CD4-positive, alpha-beta T cell treated with Interleukin-15 for 1 hour (primary cell): ENCODE measurements at places on chromosomes 7 and 10.

GRCh38 chr7:140581411-140581810, 59.2 kb downstream of the DENND2A start:
- no peak for DNase-seq

- no peak for DNase-seq
Measured at GRCh38 chr10:132544744-132545658, 7.4 kb downstream of the INPP5A start.

- DNase-seq = no peak
Measured at GRCh38 chr7:132404261-132404660, 172.0 kb downstream of the PLXNA4 start.

DNA sequence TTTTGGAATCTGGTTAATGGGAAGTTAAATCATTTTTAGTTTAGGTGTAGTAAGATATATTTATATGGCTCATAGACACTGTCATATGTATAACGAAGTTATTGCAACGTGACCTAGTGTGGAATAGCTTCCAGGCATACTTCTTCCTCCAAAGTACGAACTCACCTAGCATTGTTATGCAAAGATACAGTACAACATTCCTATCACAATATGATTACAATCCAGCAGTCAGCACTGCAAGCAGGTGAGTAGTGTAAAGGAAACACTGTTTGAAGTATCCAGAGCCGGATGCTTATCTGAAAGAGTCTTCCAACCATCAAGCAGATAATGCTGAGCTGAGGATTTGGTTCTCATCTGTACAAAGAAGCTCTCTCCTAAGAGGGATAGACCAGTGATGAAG, 754.4 kb upstream of the IGFBP3 start:
- DNase-seq = no peak

DNA sequence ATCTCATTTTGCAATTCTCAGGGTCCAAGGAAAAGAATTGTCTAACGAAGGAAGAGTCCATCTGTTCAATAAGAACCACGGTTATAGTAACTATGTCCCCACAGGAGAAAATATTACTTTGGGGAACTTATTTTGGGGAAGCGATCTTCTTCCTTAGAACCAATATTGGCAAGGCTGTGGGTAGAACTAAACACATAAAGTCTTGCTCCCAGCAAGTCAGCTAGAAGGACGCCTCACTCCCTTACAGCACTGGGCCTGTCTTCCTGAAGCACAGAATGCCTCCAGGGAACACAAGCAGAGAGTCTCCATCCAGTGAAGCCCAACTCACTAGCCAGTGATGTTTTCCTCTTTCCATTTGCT, 30.2 kb downstream of the C10orf71 start:
- no peak for DNase-seq

- no peak for DNase-seq
Measured at GRCh38 chr10:6788231-6788630, 208.2 kb upstream of the PRKCQ start.

GRCh38 chr7:133061357-133061756, 20.5 kb downstream of the CHCHD3 start:
- DNase-seq = no peak

DNA sequence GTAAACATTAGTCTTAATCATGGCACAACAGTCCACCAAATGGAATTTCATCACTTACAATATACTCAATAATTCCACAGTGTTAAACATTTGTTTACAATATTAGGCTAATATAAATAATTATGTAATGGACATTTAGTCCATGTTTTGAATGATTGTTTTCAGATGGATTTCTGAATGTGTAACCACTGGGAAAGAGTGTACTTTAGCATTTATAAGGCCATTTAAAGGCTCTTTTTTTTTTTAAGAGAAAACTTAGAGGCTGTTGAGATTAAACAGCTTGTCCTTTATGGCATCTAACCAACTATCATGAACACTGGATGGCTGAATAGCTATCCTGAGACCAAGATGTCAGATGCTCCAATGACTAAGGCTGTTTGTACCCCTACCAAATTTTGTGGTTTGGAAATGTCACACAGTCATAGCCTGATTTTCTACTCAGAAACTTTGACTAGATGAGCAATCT, 248.3 kb upstream of the GLI3 start:
- no peak for DNase-seq

DNA sequence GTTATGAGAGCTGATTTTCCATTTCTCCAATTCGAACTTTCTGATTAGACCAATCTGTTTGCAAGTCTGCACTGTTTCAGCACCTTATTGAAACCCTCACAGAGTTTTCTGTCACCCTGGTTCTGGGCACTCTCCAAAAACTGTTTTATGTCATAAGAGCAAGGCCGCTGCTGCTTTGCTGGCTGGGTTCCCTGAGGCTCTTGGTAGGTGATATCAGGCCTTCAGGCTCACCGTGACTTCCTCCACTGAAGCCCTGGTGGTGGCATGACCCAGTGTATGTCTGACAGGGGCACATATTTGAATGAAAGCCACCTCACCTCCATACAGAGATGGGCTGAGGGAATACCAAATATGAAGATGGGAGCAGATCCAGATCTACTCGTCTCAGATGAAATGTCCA, 8.3 kb downstream of the RABGEF1 start:
- no peak for DNase-seq

- DNase-seq = no peak
Measured at GRCh38 chr10:76778914-76779795, 858.5 kb downstream of the KCNMA1 start.

GRCh38 chr7:66913118-66914037, 7.6 kb upstream of the TMEM248 start:
- no peak for DNase-seq

- DNase-seq = no peak
Measured at GRCh38 chr7:94710256-94710655, 54.3 kb upstream of the SGCE start.

DNA sequence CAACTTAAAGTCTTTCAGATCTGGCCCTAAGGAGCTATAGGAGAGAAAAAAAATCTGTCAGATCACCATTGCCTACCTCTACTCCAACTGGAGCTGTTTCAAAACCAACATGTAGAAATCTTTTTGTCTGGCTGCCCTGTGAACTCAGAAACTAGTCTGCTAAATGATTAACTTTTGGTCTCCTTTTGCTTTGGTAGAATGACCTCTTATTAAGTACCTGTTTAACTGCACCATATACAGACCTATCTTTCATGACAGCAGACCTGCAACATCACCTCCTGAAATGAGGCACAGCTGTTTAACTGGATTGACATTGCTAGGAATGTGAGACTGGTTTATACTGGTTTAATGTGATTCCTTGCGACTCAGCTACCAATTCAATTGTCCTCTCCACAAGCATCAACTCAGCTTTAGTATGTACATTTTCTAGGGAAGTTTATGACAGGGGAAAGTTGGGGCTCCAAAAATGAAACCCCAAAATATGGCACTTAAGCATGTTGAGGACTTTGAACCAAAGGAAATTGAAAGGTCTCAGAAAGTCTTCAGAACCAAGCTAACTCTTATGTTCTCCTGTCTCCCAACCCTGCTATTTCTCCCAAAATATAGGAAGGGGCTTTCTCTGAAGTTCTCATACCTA, 1.8 kb downstream of the CYP3A43 start:
- DNase-seq = no peak

GRCh38 chr7:24466168-24466768, 107.0 kb upstream of the PALS2 start:
- no peak for DNase-seq

GRCh38 chr10:103816431-103816830, 38.9 kb downstream of the SH3PXD2A start:
- no peak for DNase-seq

GRCh38 chr7:157674027-157674714, 337.4 kb downstream of the DNAJB6 start:
- DNase-seq = no peak

- DNase-seq = no peak
Measured at GRCh38 chr10:59674215-59674836, 35.3 kb downstream of the SLC16A9 start.

DNA sequence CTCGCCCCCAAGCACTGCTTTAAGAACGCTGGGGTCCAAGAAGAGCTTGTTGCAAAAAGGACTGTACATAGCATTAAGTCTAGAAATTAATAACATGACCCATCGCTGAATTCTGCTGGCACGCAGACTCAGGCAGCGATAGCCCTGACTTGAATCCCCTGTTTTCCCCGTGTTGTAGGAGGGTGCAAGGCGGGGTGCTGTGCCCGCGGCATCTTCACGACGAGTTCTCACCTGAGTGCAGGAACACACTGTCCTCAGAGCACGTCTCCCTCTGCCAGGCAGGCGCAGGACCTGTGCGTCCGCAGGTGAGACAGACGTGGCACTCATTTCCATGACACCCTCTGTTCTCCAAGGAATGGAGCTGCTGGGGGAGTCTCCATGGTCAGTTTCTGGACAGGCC, 243.2 kb downstream of the TCERG1L start:
- no peak for DNase-seq

DNA sequence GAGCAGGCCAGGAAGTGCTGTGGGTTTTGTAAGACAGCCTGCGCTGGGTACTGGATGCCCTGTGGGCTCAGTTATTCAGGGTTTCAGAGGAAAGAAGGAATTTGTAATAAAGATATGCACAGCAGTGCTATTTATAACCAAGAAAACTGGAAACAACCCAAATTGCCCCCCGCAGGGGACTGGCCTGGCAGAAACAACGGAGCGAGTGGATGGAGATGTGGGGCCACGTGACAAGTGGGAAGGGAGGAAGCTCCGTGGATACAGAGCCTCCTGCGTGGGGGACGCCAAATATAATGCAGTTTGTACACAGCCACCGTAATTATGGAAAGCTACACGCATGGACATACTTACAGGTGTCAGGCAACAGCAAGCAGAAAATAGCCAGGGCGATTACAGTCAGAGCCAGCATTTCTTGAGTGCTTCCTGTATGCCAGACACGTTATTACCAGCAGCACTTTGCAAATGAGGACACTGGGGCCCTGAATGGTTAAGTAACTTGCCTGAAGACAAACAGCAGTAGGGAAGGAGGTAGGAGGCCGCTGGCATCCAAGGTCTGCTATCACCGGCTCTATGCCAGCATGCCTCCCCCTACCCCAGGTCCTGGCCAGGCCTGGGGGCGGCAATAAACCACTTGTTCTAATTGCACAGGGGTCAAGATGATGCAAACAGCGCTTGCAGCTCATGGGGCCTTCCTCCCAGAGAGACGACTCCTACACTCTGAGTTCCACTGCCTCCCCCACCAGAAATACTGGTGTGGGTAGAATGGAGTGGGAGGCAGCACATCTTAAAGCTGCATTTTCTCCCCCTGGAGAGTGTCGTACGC, 8.7 kb upstream of the CAMK2B start:
- DNase-seq = no peak

DNA sequence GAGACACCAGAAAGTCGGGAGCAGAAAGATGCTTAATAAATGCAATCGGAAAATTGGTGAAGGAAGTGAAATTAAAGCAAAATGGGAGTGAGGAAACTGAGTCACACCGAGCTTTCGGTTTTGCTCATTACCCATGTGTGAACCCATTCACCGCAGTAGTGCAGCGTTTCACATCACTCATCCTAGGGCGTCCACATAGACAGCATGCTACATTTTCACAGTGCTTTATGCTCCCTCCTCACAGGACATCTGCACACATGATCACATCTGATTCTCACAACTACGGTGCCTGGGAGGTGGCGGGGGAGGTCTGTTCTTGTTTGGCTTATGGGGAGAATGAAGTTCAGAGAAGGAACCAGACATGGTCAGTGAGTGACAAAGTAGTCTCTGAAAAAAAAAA, 36.6 kb upstream of the ATP6V0A4 start:
- DNase-seq = no peak

DNA sequence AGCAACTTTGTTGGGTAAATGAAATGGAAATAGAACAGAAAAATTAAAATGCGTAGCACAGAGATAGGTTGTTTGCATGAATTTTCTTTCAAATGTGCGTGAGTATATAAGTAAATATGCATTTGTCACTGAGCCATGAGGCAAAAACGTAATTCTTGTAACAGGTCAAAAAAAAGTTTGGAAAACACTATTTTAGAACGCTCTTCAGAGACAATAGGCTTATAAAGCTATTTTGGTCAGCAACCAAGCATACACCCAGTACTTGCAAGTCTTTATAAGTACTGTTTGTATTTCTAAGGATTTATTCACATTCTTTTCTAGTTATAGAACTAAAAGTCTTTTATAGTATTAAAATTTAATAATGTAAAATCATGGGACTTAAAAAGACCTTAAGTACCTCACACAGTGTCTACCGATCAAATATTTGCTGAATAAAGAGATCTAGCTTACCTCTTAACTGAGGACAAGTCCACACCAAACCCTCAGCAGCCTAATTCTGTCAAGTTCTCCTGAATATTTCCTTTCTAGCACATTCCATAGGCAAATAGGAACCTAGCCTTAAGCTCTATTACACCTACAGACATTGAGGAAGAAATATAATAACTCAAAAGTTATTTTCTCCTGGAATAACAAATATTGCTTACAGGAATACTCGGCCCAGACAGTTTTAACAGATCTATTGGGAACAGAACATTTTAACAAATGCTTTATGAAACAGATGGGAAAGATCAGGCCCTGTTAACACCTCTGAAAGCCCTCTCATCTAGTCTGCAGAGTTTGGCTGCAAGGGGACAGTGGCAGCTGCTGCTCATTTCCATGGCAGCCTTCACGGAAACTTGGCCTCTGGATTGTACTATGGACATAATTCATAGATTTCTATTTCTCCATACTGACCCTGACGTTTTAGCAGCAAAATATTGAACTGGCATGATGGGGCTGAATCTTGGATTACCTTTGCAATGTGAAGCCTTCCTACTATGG, 8.8 kb downstream of the CRPPA start:
- no peak for DNase-seq

- no peak for DNase-seq
Measured at GRCh38 chr10:71256661-71257318, 44.4 kb downstream of the UNC5B start.

DNA sequence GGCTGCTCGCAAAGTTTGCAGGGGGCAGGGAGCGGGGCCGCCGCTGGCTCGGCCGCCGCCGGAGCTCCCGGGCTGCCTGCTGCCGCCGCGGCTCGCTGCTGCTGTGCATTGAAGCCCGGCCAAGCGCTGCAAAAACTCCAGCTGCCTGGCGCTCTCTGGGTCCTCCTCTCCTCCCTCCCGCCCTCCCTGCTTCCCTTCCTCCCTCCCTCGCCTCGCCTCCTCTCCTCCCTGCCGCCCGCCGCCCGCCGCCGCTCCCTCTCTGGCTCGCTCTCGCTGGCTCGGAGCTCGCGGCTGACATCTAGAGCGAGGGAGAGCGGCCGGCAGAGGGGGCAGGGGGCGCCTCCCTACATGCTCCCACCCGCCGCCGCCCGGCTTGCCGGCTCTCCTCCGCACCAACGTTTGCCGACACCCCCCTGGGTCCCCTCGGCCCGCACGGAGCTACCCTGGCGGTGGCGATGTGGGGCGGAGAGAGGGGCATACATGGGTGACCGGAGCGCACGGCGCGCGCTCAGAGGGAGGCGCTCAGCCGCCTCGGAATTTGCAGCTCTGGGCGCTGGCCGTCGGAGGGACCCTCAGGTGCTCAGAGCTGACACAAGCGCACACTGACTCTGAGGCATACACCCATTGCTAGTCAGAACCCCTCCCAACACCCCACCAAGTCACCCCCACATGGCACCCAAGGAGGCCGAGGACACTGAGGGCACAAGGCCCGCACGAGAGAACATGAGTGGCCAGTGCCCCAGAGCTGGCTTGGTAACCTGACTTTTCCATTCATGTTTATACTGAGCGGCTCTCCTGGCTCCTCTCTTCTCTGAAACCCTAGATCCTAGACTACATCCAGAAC, 1.2 kb upstream of the PLXNA4 start:
- DNase-seq = no peak
